ENCODE measurements at places on chromosomes 3 and 15.

DNA sequence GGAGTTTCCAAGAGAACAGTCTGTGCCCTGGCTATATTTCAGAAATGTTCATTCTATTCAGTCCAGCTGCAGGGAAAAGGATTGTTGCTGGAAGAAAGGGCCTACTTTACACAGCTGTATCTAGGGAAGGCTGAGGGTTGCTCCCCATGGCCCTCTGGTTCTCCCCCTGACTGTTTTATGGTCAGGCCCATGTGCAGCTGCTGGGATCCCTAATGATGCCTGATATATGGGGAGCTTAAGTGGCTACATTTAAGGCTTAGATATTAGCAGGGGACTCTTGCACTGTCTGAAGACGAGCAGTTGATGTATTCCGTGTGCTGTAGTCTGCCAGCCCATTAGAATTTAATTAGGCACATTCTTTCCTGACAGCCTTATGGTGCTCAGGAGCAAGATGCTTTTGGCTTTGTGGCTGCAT, 72.0 kb downstream of the FAM43A start:
- no peak for DNase-seq

DNA sequence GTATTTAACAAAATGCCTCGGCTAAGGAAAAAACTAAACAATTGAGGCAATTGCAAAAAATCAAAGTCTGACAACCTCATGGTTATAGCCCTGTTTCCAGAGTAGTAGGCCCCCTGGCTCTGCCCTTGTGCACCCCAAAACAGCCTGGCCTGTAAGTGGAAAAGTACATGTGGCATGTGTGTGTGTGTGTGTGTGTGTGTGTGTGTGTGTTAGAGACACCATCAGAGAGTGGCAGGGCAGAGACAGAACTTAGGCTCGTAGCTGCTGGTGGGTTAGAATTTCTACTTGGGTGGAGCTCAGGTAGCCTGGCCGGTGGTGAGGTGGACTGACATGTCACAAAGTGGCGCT, 14.1 kb upstream of the AHSG start:
- no peak for DNase-seq

DNA sequence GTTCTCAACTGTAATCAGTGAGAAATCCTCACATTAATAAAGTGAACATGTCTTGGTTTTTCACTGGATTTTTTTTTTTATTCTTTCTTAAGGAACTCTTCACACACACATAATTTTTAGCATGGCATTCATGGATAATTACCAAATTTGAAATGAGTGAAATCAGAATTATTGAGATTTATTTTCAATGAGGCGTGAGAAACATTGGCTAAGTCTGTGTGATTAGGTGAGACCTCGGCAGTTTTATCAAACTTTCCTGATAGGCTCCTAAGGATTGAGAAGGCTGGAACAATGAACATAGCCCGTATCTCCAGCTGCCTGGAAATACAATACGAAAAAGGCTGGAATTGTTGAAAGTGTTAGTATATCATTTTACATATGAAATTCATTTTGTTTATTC, 35.5 kb downstream of the MDFIC2 start:
- DNase-seq: no peak

- DNase-seq: no peak
These were observed 133.4 kb upstream of the SMAD3 start for GRCh38 chr15:66931768-66932633.

- no peak for DNase-seq
These were observed 32.8 kb upstream of the FAM107A start for GRCh38 chr3:58609990-58610389.

DNA sequence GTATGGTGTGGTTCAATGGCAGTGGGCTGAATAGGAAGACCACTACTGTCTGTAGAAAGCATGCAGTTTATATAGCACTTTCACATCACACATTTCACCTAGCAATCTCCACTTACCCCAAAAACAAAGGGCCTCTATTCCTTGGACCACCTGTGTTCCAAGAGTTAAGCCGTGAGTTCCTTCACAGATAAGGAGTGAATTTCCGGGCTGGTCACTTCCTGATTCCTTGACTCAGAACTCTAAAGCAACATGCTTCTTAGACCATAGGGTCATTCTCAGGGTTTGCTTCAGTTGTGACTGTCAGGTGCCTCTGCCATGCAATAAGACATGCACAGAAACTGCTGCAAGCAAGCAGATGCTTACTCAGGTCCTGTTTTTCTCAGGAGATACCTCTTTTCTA, 588.5 kb upstream of the TGFBR2 start:
- no peak for DNase-seq

DNA sequence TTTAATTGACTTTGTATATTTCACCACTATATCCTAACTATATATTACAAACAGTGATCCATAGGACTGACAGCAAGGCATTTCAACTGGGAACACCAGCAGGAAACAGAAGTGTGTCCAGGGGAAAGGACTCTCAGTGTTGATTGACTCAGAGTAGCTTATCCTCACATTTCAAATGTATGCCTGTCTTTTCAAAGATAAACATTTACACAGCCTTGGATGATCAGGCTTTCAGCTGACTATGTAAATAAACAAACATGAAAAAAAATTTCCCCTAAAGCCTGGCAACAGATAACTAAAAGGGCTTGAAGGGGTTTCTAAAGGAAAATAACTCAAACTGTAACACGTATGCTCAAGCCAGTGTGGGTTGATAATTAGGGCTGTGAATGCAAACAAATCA, 321.8 kb downstream of the TBC1D5 start:
- DNase-seq: no peak

GRCh38 chr3:61439122-61439458, 122.3 kb upstream of the PTPRG start:
- no peak for DNase-seq

GRCh38 chr3:156554842-156555687, at the start of gene SSR3:
Gene SSR3, minus strand, starts transcription at chr3:156555117. Its CDS starts 28 bp downstream, at chr3:156555089.
- DNase-seq: peak; percentile 100

GRCh38 chr3:46393554-46394434, 13.1 kb downstream of the CCR5AS start:
- DNase-seq: no peak

GRCh38 chr3:58874248-58874741, 175.5 kb downstream of the CFAP20DC start:
- no peak for DNase-seq

GRCh38 chr3:38949994-38950393, 101.8 kb downstream of the SCN11A start:
- DNase-seq: no peak

- DNase-seq: peak; percentile 20
These were observed 137.9 kb downstream of the MEGF11 start for GRCh38 chr15:66115568-66116206.

- no peak for DNase-seq
These were observed 38.6 kb downstream of the ZBTB11 start for GRCh38 chr3:101638261-101638745.

- DNase-seq: no peak
These were observed 424.8 kb upstream of the TPM1 start for GRCh38 chr15:62617741-62618140.

- peak; percentile 97 for DNase-seq
These were observed 32.7 kb downstream of the STARD9 start for GRCh38 chr15:42608110-42608531.

- no peak for DNase-seq
These were observed 17.1 kb downstream of the CACNA2D2 start for GRCh38 chr3:50486219-50486888.

- DNase-seq: peak; percentile 56
These were observed 1.1 kb downstream of the MESP2 start for GRCh38 chr15:89777073-89777751.

GRCh38 chr15:61250613-61251012, 21.5 kb upstream of the RORA start:
- no peak for DNase-seq

DNA sequence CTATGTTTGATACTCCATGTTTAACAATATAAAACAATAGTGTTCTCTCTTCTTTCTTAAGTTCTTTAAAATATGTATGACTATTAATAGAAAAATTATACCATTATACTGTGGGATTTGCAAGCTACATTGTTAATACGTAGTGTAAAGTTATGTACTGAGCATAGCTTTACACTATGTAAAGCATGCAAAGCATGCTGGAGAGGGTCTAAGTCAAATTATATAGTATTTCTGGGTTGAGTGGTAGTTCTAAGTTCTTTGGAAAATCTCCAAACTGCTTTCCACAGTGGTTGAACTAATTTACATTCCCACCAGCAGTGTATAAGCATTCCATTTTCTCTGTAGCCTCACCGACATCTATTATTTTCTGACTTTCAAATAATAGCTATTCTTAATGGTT, 253.0 kb downstream of the RAP2B start:
- no peak for DNase-seq

- DNase-seq: no peak
These were observed 7.2 kb downstream of the ARID3B start for GRCh38 chr15:74548241-74548640.

GRCh38 chr3:94405258-94406035, 342.6 kb downstream of the NSUN3 start:
- no peak for DNase-seq

GRCh38 chr15:90564051-90564450, 34.3 kb downstream of the CRTC3 start:
- no peak for DNase-seq

GRCh38 chr3:117547956-117548550, 838.5 kb downstream of the TUSC7 start:
- DNase-seq: no peak

DNA sequence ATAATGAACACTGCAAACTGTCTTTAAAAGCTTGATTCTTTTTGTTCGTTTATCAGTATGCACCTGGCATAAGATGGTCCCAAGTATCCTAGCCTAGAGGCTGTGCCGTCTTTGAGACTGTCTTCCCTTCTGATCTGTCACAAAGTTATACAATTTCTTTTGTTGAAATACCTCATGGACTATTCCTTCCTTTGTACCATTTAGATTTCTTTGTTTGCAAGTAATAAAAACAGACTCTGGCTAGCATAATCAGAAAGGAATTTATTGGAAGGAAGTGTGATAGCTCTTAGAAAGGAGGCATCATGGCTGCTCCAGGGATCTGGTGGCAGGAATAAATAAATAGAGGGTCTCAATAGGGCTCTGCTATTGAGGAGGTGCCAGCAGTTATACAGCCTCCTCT, 280.4 kb downstream of the SLC9A9 start:
- DNase-seq: no peak

GRCh38 chr3:177180506-177180905, 16.8 kb downstream of the TBL1XR1 start:
- no peak for DNase-seq

DNA sequence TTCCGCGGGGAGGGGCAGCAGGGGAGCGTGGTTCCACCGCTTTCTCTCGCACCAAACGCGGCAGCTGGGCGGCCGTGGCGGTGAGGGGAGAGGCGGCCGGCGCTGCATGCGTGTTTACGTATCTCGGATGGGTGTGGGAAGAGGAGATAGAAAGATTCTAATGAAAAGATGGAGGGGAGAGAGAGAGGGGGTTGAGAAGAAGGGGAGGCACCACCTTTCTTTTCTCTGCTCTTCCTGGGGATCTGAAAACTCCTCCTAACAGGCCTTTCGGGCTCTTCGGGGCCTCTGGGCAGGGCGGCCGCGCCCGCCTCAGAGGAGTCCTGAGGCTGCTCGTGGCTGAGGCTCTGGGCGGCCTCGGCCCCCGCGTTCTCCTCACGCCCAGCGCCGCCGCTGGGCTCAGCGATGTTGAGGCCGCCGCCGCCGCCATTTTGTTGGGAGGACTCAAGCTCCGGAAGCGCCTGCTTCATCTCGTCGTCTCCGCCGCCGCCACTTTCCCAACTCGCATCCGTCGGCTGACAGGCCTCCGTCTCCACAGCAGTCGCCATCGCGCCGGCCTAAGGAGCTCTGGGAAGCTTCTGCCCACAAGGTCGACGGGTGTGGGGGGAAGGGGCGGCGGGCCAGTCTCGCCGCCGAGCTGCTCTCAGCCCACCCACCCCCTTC, 473 bp downstream of the TASOR start:
- peak; percentile 72 for DNase-seq

DNA sequence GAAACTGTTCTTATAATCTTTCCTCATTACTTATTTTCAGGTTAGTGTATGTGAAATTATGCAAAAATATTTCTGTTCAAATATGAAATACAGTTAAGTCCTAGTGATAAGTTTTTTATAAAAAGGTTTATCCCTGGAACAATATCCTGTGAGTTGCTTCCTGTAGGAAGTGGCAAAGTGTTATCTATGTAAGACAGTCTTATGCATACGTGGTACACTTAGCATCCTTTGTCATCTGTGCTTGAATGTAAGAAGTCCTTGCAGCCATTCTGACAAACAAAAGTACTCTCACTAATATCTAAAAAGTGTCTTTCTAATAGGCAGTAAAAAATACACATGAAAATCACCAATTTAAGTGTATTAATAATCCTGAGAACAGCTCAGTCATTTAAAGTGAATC, 372.5 kb upstream of the BCHE start:
- no peak for DNase-seq

- DNase-seq: peak; percentile 70
These were observed at the start of gene DNAJA4 for GRCh38 chr15:78264304-78265136. Gene DNAJA4, plus strand, starts transcription at chr15:78264562. Its CDS starts 202 bp downstream, at chr15:78264764.

DNA sequence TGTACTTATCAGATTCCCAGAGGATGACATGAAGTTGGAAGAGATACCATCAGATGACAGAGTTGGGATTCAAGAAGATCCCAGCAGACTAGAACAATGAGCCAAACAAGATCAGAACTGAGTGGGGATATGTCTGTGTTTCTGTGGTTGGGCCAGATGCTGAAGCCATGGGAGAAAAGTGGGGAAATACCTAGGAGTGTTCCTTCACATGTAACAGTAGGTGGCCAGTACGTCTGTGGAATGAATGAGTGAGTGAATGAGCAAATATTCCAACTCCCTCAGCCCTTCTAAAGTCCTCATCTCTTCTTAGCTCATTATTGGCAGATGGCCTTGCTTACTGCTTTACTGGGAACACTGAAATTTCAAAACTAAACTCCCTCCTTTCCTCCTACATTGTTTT, 32.2 kb upstream of the GREM1 start:
- DNase-seq: no peak

DNA sequence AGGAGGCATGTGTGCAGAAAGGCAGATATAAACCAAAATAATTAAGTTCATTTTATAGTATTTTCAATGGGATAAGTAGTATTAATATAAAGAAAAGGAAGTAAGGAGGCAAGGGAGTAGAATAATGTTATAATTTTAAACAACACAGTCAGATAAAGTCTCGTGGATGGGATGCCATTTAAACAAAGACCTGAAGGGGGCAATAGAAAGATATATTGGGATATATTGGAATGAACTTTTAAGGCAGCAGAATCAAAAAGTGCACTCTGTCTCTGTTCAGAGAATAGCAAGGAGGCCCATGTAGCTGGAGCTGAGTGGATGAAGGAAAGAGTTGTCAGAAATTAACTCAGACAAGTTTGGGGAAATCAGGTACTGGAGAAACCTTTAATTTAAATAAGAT, 158.7 kb downstream of the CGGBP1 start:
- no peak for DNase-seq

GRCh38 chr15:79644091-79644490, 212.0 kb downstream of the MINAR1 start:
- no peak for DNase-seq

DNA sequence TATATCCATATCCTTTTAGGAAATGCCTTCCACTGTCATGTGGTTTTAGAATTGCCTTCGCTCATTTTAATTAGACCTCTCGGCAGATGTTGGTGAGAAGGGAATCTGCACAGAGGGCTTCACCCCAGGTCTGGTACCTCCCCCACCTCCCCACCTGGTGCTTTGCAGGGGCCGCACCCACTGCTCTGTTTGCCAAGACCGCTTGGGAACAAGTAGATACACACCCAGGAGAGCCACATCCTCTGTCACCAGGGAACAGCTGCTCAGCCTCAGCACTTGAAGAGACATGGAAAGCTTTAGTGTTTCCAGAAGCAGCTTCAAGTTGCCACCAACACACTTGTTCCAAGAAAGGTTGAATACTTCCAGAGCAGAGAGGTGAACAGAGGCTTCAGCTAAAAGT, 21.8 kb downstream of the LRRC31 start:
- no peak for DNase-seq

GRCh38 chr15:50390554-50391264, 33.5 kb upstream of the USP8 start:
- DNase-seq: peak; percentile 15
